ENCODE measurements at places on chromosomes 4 and X. TPM values are rescaled to one million over a fixed set of nuclear protein-coding genes. Genes with fewer than 3 reads are reported as not detected.

Gene CT45A10
- total RNA-seq, result 0.31 TPM

Gene FDCSP
- total RNA-seq, result not detected

Gene PTPN13
- total RNA-seq, result 4.3 TPM

Gene RAB33A
- total RNA-seq, result 0.13 TPM

Gene CACNA1F
- total RNA-seq, result not detected

Gene PSAPL1
- total RNA-seq, result 0.33 TPM

Gene TNMD
- not detected for total RNA-seq

Gene OTUD6A
- total RNA-seq, result not detected

Gene CXorf49
- total RNA-seq, result not detected

Gene TMSB15B
- 6.4 TPM for total RNA-seq

Gene ARX
- 0.38 TPM for total RNA-seq

Gene FGFBP2
- 0.12 TPM for total RNA-seq

Gene WDR13
- 81.0 TPM for total RNA-seq

Gene DGAT2L6
- total RNA-seq, result not detected

Gene HSD17B13
- total RNA-seq, result 0.05 TPM

Gene LUZP4
- not detected for total RNA-seq

Gene ETDA
- total RNA-seq, result not detected

Gene DCHS2
- total RNA-seq, result not detected

Gene TEX13C
- total RNA-seq, result not detected

Gene SPANXN3
- total RNA-seq, result not detected

Gene COL25A1
- total RNA-seq, result not detected

Gene UBA6
- total RNA-seq, result 13.9 TPM

Gene DTHD1
- total RNA-seq, result not detected

Gene GPC4
- 0.02 TPM for total RNA-seq

Gene CTSO
- total RNA-seq, result 1.3 TPM

Gene TMEM154
- 0.02 TPM for total RNA-seq

Gene VAMP7
- 31.3 TPM for total RNA-seq

Gene STIM2
- 11.0 TPM for total RNA-seq

Gene SEC31A
- 77.9 TPM for total RNA-seq

Gene MSX1
- total RNA-seq, result 8.6 TPM

Gene SHROOM2
- total RNA-seq, result 0.86 TPM

Gene TMPRSS11B
- total RNA-seq, result not detected

Gene VEGFC
- 9.4 TPM for total RNA-seq

Gene CT47B1
- not detected for total RNA-seq

Gene NWD2
- 0.01 TPM for total RNA-seq

Gene RENBP
- 0.22 TPM for total RNA-seq

Gene MAGEA2
- 0.07 TPM for total RNA-seq

Gene PCYT1B
- total RNA-seq, result not detected

Gene HERC6
- total RNA-seq, result 3.2 TPM

Gene RPL36A
- 2,595 TPM for total RNA-seq

Gene REELD1
- total RNA-seq, result not detected

Gene SLC2A9
- total RNA-seq, result 0.31 TPM

Gene HSFX4
- total RNA-seq, result 0.09 TPM

Gene POU3F4
- not detected for total RNA-seq

Gene RASL11B
- 0.08 TPM for total RNA-seq

Gene PLA2G12A
- total RNA-seq, result 3.6 TPM

Gene IQSEC2
- total RNA-seq, result 40.5 TPM

Gene WAS
- total RNA-seq, result 0.28 TPM

Gene C1QTNF7
- total RNA-seq, result not detected

Gene XG
- total RNA-seq, result not detected

Gene ELMOD2
- 10.5 TPM for total RNA-seq

Gene WDR17
- total RNA-seq, result 2.0 TPM

Gene MAMLD1
- total RNA-seq, result 6.3 TPM

Gene MED12
- 9.0 TPM for total RNA-seq

Gene MUC7
- not detected for total RNA-seq

Gene FHIP1A
- total RNA-seq, result 0.12 TPM

Gene CT83
- not detected for total RNA-seq

Measured in A549 treated with Hydrocortisone at 1 μM for 4 hours (cell line).